Skin of body (tissue), 3 donors: ENCODE measurements at places on chromosomes 1 and 21. TPM values are rescaled to one million over a fixed set of nuclear protein-coding genes. Genes with fewer than 3 reads are reported as not detected.

DNA sequence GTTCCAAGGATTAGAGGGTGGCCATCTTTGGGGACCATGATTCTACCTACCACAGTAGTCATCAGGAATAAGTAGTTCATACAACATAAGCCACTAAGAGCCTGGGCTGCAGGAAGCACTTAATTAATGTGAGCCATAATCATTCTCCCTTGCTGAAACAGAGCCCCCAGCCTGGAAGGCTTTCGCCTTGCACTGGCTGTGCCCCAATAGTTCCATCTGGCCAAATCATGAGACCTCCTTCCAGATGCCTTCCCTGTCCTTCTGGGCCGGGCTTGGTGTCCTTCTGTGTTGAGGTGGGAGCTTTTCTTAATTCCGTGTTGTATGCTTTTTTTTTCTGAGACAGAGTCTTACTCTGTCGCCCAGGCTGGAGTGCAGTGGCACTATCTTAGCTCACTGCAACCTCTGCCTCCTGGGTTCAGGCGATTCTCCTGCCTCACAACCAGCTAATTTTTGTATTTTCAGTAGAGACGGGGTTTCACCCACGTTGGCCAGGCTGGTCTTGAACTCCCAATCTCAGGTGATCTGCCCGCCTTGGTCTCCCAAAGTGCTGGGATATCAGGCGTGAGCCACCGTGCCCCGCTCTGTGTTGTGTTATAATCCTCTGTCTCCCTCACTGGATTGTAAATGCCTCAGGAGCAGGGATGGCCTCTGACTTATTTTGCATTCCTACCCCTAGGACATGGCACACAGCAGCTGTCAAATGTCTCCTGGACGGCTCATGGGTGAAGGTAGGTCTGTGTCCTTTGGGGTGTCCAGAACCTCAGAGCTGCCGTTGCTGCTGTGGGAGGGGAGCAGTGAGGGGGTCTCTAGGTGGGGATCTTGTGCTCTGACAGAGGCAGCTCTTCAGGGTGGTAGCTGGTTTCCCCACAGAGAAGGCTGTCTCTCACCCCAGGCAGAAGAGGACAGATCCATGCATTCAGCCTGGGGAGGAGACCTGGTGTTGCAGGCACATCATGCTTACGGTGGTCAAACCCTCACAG is 10.1 kb downstream of the GNG4 start:
- DNase-seq: no peak

GRCh38 chr1:91120936-91121335 is 99.1 kb upstream of the ZNF644 start:
- DNase-seq: peak; percentile 50

DNA sequence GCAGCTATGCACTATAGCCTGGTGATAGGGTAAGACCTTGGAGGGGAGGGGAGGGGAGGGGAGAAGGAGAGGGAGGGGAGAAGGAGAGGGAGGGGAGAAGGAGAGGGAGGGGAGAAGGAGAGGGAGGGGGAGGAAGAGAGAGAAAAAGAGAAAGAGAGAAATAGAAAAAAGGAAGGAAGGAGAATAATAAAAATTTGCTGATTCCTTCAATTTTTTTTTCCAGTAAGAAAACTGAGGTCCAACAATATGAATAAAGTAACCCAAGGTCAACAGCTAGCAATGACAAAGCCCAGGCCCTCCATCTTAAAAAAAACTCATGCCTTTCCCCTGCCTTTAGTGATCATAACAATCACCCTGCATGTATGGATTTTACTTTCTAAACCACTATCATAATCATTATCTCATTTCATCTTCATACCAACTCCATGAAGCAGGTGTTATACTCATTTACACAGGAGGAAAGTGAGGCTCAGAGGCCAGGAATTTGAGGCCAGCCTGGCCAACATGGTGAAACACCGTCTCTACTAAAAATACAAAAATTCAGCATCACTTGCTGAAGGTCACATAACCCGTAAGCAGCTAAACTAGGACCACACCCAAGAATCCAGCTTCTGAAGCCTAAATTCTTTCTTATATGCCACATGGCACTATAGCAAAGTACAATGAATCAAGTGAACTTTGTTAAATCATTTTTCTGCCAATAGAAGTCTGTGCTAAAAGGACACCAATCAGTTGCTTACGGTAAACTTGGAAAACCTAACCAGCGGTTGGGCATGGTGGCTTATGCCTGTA is 23.4 kb upstream of the BRDT start:
- DNase-seq: no peak

The GNG12 gene
- total RNA-seq: 97.0 TPM

DNA sequence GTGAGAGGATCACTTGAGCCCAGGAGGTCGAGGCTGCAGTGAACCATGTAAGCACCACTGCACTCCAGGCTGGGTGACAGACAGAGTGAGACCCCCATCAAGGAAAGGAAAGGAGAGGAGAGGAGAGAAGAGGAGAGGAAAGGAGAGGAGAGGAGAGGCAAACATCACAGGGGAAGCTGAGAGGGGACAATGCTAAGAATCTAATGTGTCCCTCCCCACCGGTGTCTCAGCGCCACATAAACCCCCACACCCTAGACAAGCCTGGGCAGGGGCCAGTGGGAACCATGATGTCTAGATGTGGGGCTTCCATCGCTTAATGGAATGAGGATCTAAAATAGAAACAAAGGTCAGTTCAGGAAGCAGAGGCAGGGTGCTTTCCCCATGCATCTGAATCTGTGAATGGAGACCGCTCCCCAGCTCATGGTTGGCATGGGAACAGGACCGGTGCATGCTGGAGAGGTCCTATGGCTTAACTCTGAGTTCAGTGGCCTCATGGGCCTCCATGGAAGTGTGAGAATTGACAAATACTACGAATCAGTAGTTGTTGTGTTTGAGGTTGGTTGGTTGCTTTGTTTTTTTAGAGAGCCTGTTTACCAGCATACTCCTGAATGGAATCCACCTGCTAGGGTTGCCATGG is 16.3 kb upstream of the LAPTM5 start:
- DNase-seq: no peak

DNA sequence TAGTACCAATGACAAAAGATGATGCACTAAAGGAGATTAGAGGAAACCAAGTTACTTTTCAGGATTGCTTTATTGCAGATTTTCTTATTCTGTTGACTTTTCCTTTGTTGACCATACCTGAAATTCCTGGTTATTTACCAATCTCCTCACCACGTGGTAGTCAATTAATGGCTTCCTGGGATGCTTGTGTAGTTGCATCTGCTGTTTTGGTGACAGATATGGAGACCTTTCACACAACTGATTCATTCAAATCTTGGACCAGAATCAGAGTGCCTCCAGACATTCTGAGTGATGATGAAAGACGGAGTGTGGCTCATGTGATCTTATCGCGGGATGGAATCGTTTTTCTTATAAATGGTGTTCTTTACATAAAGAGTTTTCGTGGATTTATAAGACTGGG is 91.3 kb downstream of the CATSPERE start:
- DNase-seq: no peak

DNA sequence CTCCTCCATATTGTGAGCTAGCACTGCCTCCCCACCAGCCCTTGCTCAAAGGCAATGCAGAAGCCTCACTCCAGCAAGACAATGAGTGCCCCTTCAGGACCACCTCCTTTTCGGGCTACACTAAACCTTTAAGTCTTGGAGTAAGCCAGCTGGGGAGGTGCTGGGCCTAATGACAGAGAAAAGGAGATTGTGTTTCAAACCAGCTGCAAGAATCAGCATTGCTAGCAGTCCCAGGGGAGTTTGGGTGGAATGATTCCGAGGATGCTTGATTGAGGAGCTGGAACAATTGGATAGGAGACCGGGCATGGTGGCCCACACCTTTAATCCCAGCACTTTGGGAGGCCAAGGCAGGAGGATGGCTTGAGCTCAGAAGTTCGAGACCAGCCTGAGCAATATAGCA is 54.1 kb upstream of the GPR37L1 start:
- DNase-seq: no peak

DNA sequence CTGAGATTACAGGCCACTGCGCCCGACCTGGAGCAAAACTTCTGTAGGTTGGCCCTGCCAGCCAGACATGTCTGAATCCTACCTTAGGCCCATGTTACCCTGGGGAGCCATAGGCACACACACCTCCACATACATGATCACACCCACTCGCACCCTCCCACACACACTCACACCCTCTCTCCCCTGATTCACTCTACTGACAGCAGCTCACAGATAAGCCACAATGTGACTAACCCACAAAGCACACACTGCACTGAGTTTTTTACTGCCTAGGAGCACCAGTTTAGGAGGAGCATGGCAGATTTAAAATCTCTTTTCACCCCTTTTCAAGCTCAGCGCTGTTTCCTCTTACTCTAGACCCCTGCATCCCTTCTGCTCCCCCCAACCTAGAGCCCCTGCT is 41.7 kb downstream of the SLC30A1 start:
- DNase-seq: no peak

DNA sequence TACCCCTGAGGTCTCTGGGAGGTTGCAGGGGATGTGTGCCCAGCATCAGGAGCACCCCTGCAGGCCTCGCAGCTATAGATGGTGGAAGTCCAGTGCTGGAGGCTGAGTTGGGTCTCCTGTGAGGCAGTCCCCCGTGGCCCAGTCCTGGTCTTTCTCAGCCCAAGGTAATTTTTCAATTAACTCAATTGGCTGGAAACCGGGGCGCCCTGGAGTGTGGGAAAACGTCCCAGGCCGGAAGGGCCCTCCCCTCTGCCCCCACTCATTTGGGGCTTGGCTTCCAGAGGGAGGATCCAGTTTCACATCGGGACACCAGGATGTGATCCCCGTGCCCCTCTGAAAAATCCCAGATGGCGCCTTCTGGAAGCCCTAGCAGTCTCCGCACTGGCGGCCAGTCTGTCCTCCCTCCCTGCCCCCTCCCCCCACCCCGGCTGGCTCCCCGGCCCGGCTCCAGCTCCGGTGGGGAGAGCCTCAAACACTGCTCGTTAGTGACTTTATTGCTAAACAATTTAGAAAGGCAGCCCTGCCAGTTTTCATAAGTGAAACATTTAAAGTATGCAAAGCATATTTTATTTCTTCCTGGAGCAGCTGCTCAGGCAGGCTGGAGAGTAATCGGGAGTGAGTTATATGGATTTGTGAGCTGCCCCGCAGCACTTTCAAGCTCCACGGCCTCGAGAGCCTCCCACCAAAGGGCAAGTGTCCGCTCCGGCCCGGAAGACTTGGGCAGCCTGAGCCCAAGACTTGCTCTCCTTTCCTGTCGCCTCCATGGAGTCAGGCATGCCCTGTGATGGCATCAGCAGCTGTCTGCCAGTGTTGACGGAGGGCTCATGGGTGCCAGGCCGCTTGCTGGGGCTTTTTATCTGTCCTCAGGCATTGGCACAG is 208.2 kb upstream of the TMEM51 start:
- DNase-seq: peak; percentile 87

The TMEM52 gene
- 3.6 TPM for total RNA-seq

DNA sequence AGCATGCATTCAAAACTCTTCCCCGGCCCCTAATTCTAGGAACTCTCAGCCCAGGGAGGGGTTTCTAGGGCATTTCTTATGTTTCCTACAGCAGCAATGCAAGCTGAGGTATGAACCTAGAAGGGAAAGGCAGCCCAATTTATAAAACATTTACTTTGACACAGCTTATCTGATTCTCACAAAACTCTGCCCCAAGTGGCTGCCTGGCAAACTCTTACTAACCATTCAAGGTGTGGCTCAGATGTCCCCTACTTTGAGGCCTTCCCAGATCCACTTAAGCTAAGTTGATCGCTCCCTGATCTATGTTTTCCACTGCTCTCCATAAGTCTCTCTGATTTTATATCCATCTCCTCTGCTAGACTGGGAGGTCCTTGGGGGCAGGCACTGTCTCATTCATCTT is 35.4 kb downstream of the AK2 start:
- DNase-seq: no peak

DNA sequence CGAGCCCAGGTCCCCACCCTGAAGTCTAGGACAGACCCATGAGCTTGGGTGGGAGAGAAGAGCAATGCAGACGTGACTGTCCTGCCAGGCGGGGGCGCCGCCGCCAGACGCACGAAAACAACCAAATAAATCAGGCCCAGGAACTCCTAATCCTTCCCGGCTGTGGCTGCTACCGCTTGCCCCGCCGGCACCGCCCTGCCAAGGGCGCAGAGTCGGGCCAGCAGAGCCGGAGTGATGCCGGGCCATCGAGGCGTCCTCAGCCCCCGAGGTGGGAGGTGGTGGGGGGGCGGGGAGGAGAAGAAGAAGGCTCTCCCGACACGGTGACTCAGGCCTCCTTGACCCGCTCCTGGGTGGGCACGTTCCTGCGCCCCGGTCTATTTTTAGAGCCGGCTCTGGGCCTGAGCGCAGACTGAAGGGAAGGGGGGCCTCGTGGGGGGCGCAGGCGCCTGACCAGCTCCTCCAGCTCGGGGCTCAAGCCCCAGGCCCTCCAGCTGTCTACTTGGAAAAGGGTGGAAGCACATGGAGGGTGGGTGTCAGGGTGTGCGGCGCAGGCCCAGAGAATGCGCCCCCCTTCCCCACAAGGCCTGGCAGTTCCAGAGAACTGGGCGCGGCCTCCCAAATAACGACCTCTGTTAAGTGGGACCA is 10.7 kb upstream of the COL16A1 start:
- peak; percentile 85 for DNase-seq

The ITLN2 gene
- total RNA-seq: not detected

- DNase-seq: no peak
These were observed 20.7 kb downstream of the SLC66A1 start for GRCh38 chr1:19332832-19333231.

The CRNN gene
- total RNA-seq: 4.3 TPM

The SPOCD1 gene
- total RNA-seq: 0.39 TPM

GRCh38 chr1:39398278-39399021 is 93.0 kb upstream of the BMP8A start:
- DNase-seq: peak; percentile 70

GRCh38 chr1:187527346-187527745 is 698.6 kb downstream of the PLA2G4A start:
- DNase-seq: no peak

The S100A4 gene
- total RNA-seq: 102 TPM

The TNFRSF4 gene
- total RNA-seq: 0.39 TPM

GRCh38 chr21:33266050-33266788 is at the start of gene IL10RB:
TSS of gene IL10RB (plus strand) at chr21:33266367. CDS start at chr21:33266466, 99 bp downstream.
- DNase-seq: peak; percentile 60

- no peak for DNase-seq
These were observed 44.0 kb downstream of the PTPRC start for GRCh38 chr1:198682850-198683249.

The NTMT2 gene
- not detected for total RNA-seq

DNA sequence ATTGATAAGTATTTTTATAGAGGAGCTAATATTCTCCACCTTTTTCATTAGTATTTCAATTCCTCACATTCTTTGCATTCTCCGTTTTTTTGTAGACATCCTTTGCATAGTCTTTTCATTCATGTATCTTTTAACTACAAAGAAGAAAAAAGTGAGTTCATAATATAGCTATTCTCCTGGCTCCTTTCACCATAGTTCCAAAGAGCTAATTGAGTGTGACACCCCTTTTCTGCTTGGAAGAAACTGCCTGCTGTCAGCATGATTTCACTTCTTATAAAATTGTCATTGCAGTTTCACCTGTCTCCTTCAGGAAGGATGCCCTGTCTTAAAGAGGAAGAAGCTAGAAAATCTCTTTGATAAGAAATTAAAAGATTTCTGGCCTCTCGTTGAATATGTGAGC is 991.1 kb downstream of the KCNT2 start:
- no peak for DNase-seq

The OR2L5 gene
- total RNA-seq: not detected

- DNase-seq: no peak
These were observed 7.7 kb downstream of the PCP4L1 start for GRCh38 chr1:161266202-161266601.

The ERICH3 gene
- total RNA-seq: 0.10 TPM
